ENCODE measurements at places on chromosomes 11 and 22. TPM values are rescaled to one million over a fixed set of nuclear protein-coding genes. Genes with fewer than 3 reads are reported as not detected.

The LRRC74B gene
- total RNA-seq: not detected

The RAC2 gene
- total RNA-seq: not detected

The CECR2 gene
- total RNA-seq: 29.6 TPM

The MRPL17 gene
- 25.1 TPM for total RNA-seq

The MAJIN gene
- total RNA-seq: not detected

The RASSF10 gene
- total RNA-seq: 0.62 TPM

The CD3E gene
- total RNA-seq: not detected

The POU2AF1 gene
- 0.29 TPM for total RNA-seq

The APOBEC3B gene
- total RNA-seq: not detected

The RELA gene
- total RNA-seq: 65.0 TPM

The CDC42BPG gene
- not detected for total RNA-seq

The SLC15A3 gene
- 6.9 TPM for total RNA-seq

The SCGB1A1 gene
- not detected for total RNA-seq

The MS4A14 gene
- 0.29 TPM for total RNA-seq

The ATP5MG gene
- total RNA-seq: 54.7 TPM

The ZBTB16 gene
- 162 TPM for total RNA-seq

The DEPDC7 gene
- total RNA-seq: 2.0 TPM

The C11orf97 gene
- not detected for total RNA-seq

The ZP1 gene
- total RNA-seq: not detected

The PRODH gene
- total RNA-seq: 9.9 TPM

The MOGAT2 gene
- total RNA-seq: not detected

The ROBO3 gene
- 0.88 TPM for total RNA-seq

The RCOR2 gene
- total RNA-seq: 1.5 TPM

Data from gastrocnemius medialis (tissue), 4 donors.